Muscle of leg (tissue), 16 donors: ENCODE measurements at places on chromosomes 5 and 9. TPM values are rescaled to one million over a fixed set of nuclear protein-coding genes. Genes with fewer than 3 reads are reported as not detected.

The FASTKD3 gene
- total RNA-seq: 10.4 TPM

The RGS14 gene
- total RNA-seq: 16.2 TPM

The ANKRD55 gene
- total RNA-seq: not detected

The NEUROG1 gene
- total RNA-seq: not detected

The PCDHB9 gene
- 1.3 TPM for total RNA-seq

The ASPN gene
- total RNA-seq: 473 TPM

The BRINP1 gene
- total RNA-seq: 0.18 TPM

The PDLIM4 gene
- total RNA-seq: 29.7 TPM

The NKD2 gene
- 2.3 TPM for total RNA-seq

The PLPPR1 gene
- 2.3 TPM for total RNA-seq

The CNTFR gene
- 22.1 TPM for total RNA-seq

The MARCHF11 gene
- 0.04 TPM for total RNA-seq

The WNK2 gene
- total RNA-seq: 7.4 TPM

The PCDHA12 gene
- total RNA-seq: 0.09 TPM

The FRMD3 gene
- 34.1 TPM for total RNA-seq

The TOMM5 gene
- 114 TPM for total RNA-seq

The CDH9 gene
- total RNA-seq: 0.18 TPM

The MRPS2 gene
- 15.6 TPM for total RNA-seq

The ZFR gene
- total RNA-seq: 65.1 TPM

The FAM170A gene
- total RNA-seq: not detected

The SLC27A6 gene
- total RNA-seq: 1.0 TPM
